Stimulated activated CD8-positive, alpha-beta memory T cell treated with anti-CD3 and anti-CD28 coated beads, Interleukin-4, amount 100 ng/mL, for 4 hours (primary cell): ENCODE measurements at places on chromosomes 5 and 9.
A peak's percentile ranks its signal among the peaks of the same experiment; 100 is the strongest.

DNA sequence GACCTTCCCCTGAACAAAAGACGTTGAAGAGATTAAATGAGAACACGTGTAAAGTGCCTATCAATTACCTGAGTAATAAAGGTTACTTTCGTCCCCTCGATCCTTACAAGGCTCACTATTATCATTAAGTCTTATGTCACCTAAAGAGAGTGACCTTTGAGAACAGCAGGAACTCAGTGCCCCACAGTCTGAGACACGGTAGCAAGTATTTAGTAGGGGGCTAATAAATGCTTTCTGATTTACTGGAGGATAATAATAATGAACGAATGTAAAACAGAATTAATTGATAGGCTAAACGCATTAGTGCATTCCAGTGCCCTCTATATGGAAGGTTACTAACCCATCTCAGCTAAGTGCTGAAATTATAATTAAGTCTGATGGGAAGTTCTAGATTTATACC lies 199.9 kb downstream of the FBXL17 start:
- no peak for DNase-seq

DNA sequence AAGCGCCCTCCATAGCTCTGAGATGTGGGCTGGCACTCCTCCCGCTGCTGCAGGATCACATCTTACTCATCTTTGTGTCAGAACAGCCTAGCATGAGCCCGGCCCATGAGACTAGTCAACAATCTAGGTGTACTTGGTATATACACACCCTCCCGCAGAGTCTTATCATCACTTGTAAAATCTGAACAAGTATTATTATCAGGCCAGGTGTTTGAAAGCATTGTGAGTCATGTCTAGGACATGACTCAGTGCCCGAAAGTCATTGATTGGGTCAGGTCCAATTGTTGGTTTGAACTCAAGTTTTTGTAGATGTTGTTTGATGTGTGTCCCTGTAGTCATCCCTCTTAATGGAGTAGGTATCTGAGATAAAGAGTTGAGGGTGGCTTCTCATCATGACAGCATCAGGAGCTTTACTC lies 108.7 kb downstream of the CFAP90 start:
- DNase-seq, result no peak

- no peak for DNase-seq
Measured at GRCh38 chr5:33223563-33224284, 217.0 kb upstream of the TARS1 start.

DNA sequence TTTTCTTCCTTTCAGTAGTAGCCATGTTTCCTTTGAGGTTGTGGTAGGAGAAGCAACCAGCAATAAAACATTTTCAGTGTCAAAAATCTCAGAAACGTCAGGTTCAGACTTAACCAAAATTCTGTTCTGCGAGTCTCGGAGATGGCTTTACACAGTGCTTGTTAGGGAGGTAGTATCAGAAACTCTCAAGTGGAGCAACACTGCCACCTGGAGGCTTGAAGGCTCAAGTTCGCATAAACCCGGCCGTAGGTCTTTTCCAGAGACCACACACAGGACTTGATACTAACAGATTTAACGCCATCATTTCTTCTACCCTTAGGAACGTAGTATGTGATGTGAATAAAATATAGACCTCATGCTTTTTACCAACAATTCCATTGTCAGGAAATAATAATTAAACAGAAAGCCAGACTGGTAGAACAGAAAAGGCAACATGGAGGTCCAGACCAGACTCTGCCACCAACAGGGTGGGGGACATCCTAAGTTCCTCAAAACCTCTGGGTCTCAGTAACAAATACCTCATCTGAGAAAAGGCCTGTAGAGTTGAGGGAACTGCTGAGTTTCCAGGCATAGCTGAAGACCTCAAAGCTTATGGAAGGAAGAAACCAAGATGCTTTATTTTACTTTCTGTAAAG lies 8.5 kb downstream of the PTGER4 start:
- peak; percentile 65 for DNase-seq

GRCh38 chr9:135590486-135591079 lies 29.0 kb downstream of the PAEP start:
- no peak for DNase-seq

DNA sequence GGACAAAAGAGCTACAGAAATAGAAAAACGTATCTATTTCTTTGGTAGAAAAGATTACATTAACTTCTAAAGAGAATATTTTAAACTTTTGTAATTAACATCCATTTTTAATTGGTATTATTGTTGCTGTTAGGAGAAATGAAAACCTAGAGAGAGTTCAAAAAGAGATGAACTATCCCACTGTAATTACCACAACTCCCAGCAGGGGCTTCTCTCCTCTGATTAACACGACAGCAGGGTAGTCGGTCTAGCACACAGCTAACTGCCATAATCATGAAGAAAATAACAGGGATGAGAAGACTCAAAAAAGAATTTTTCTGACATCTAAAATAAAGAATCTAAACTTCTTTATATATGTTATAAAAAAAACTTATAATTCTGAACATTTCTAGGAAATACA lies 86.2 kb upstream of the CDH9 start:
- no peak for DNase-seq

GRCh38 chr5:76717222-76718083 lies 1.5 kb downstream of the F2R start:
- no peak for DNase-seq

- no peak for DNase-seq
Measured at GRCh38 chr9:104700306-104700705, 6.0 kb downstream of the OR13D1 start.

- DNase-seq, result no peak
Measured at GRCh38 chr5:39720136-39720535, 295.4 kb upstream of the DAB2 start.

DNA sequence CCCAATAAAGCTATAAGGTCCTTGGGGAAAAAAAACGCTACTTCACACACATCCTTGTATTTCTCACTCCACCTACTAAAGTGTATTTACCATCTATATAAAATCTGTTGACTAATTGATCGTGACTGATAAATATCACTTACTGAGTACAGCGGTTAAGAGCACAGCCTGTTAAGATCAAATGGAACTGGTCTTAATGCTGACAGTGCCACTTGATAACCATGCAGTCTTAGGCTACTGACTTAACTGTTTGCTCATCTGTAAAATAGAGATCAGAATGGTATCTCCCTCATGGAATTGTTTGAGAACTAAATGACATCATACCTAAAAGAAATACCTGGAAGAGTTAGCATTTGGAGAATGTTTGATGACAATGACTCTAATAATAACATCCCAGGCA lies 67.5 kb downstream of the ZFAND5 start:
- no peak for DNase-seq

GRCh38 chr5:386432-387341 lies 56.3 kb upstream of the EXOC3 start:
- no peak for DNase-seq

DNA sequence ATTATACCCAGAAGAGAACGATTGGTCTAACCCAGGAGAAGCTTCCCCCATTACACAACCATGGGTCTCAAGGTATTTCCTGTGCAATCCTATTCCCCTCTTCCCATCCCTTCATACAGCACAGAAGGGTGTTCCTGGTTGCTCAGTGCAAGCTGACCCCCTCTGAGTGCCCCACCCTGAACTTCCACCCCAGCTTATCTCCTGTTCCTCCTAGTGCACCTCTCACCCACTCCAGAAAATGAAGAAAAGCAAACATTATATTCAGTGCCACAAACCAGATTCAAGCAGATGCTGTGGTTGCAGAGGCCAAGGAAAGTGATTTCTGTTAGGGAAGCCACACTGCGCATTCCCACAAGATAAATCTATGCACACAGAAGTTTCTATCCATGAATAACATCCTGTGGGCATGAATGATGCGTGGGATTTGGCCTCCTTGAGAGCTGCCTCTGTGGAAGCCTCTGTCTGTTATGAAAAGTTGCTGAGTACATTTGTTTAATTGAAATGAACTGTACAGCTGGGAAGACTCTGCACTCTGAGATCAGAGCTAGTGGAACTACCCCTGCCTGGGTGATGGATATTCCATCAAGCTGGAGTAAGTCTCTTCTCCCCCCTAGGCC lies 2.2 kb upstream of the OR2S2 start:
- no peak for DNase-seq

GRCh38 chr9:10700915-10701314 lies 88.1 kb upstream of the PTPRD start:
- no peak for DNase-seq

DNA sequence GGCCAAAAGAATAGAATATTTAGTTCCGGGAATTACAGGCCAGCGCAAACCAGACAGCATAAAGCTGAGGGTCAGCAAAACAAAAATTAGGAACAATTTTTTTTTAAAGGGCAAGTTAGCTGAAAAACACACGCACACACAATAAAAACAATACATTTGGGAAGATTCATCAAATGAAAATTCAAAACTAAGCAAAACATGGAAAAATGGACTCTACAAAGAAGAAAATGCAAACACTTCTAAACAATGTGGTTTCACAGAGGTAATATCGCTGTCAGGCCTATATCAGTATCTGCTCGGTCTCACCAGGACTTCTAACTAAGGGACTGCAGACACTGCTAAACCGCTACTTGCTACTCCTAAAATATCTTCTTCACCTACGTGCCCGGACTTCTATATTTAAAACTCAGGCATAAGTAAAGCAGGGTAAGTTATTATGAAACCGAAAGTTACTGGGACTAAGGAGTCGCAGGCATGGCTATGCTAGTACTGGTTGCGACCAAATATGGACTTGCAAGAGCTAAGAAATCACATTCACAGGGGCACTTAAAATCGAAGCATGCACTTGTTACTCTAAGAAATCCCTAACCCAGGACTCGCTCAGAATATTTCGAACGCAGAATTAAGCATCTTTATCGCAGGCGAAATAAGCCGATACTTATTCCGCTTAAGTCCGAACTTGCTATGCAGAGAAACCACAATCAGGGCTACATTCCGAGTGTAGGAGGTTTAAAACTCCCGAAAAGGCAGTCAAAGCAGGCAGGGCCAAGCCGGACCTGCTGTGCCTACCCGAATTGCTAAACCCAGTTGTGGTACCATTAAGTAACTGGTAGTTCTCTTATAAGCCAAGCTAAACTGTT lies 2.3 kb downstream of the ANXA2R start:
- DNase-seq, result no peak

GRCh38 chr9:101791533-101791932 lies 53.1 kb upstream of the GRIN3A start:
- DNase-seq, result no peak

GRCh38 chr9:127418037-127418471 lies 6.1 kb upstream of the ZNF79 start:
- DNase-seq, result no peak

DNA sequence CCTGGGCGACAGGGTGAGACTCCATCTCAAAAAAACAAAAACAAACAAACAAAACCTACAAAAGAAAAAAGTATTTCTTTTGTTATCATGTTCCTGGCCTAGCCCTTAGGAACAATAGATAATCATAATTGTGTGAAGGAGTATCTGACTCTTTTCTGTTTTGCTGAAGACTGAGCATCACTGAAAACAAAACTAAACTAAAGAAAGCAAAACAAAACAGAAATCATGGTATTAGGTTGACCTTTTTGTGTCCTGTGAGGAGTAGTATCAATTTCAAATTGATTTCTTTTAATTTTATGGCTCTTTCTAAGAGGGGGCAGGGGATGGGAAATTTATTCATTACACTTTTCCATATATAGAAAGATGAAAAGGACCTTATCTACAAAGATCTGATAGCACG lies 246.0 kb downstream of the YTHDC2 start:
- no peak for DNase-seq

GRCh38 chr9:13718539-13718938 lies 439.0 kb upstream of the MPDZ start:
- DNase-seq, result no peak

DNA sequence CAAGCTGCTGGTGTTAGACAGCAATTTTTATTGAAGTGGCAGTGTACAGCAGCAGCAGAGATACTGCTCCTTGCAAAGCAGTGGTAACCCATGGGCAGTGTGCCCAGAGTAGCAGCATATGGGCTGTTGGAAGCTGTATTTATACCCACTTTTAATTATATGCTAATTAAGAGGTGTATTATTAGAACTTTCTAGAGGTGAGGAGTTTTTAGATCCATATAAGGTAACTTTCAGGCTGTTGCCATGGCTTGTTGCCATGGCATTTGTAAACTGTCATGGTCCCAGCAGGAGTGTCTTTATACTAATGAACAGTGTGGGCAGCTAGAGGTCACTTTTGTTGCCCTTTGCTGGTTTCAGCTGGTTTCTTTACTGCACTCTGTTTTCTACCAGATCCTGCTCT lies 3.7 kb upstream of the PJA2 start:
- no peak for DNase-seq

DNA sequence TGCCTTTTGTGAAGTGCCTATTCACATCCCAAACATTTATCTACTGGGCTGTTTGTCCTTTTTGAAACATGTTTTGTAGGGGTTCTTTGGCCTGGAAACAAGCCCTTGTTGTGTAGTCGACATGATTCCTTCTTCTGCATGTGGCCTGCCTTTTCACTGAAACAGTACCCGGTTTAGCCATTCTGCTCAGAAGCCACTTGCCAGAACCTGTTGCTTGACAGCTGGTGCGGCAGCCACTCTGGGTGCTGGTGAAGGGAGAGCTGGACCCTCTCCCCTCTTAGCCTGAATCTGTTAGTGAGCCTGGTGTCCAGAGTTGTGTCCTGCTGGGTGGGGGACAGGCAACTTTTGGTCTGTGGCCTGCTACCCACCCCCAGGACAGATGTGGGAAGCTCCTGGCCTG lies 128.8 kb upstream of the CACNA1B start:
- DNase-seq, result no peak

DNA sequence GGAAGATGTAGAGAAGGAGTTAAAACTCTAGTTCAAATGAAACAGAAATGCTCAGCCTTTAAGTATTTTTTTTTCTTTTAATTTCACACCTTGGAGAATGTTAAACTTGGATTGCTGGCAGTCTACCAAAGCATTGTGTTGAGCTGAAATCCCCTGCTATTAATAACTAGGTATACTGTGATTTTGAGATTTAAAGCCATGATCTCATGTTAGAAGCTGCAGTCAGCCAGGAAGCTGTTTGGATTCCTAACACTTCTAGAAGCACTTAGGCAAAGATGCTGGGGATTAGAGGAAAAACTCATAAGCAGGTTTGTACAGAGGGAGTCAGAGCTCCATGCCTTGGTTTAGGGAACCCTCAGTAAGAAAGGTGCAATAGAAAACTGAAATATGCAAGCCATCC lies 141.4 kb downstream of the KIF4B start:
- no peak for DNase-seq

- DNase-seq, result no peak
Measured at GRCh38 chr5:172064766-172065165, 58.3 kb upstream of the FBXW11 start.

DNA sequence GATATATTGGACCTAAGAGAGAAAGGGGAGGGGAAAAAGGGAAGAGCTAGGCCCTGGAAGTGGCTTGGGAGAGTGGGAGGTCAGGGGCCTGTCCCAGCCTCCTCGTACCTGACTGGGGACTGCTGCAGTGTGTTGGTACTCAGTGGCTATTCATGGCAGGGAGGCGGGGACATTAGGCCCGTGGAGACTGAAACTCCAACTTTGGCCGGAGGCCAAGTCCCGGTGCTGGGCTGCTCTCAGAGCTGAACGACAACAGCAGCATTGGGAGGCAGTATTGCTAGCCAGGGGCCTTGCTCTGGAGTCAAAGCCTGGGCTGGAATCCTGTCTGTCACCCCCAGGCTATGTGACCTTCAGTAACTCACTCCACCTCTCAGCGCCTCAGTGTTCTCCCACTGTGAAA lies 37.8 kb downstream of the NEURL1B start:
- DNase-seq, result no peak
